ENCODE measurements at places on chromosomes 11 and 22.

DNA sequence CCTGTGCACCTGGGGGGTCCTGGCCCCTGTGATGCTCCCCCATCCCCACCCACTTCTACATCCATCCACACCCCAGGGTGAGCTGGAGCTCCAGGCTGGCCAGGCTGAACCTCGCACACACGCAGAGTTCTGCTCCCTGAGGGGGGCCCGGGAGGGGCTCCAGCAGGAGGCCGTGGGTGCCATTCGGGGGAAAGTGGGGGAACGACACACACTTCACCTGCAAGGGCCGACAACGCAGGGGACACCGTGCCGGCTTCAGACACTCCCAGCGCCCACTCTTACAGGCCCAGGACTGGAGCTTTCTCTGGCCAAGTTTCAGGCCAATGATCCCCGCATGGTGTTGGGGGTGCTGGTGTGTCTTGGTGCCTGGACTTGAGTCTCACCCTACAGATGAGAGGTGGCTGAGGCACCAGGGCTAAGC, 20.0 kb upstream of the TALDO1 start:
- DNase-seq: no peak

- DNase-seq: no peak
Observed at GRCh38 chr11:91404344-91404743, 820.3 kb upstream of the FAT3 start.

GRCh38 chr22:34414467-34415440, 494.5 kb upstream of the LARGE1 start:
- no peak for DNase-seq

- DNase-seq: no peak
Observed at GRCh38 chr11:2685566-2686359, 14.0 kb downstream of the KCNQ1OT1 start.

DNA sequence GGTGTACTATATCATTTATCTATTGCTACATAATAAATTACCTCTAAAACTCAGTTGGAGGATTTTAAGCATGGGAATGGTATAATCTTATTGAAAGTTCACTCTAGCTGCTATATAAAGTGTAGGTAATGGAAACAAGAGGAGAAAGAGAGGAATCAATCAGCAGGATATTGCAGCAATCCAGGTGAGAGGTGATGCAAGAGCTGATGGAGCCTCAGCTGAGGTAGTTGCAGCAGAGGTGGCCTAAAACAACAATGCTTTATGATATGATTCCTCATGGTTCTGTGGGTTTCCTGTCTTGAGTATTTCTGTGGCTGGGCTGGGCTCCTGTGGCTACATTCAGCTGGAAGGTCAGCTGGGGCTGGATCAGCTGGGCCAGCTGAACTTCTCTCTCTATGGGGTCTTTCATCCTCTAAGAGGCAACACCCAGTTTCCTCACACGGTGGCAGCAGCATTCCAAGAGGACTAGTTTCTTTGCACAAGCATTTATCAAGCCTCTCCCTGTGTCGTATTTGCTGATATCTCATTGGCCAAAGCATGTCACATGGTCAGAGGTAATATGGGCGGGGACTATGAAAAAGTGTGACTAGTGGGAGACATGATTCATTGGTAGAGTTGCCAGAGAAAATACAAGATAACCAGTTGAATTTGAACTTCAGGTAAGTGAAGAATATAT, 135.4 kb upstream of the LARGE1 start:
- DNase-seq: no peak

DNA sequence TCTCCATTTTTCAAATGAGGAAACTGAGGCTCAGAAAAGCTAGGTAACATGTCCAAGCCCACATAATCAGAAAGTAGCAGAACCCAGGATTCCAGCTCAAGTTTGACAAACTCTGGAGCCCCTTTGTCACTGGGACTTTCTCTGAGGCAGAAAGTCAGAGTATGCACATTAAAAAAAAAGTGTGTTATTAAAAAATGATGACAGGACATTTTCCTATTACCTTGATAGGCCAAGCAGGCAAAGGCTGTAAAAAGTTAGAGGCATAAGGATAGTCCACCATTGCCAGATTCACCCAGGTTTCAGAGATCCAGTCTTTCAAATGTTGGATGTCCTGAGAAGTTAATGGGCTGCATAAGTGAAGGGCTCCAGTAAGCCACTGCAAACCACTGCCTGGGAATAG, 51.4 kb downstream of the PRCP start:
- DNase-seq: no peak

DNA sequence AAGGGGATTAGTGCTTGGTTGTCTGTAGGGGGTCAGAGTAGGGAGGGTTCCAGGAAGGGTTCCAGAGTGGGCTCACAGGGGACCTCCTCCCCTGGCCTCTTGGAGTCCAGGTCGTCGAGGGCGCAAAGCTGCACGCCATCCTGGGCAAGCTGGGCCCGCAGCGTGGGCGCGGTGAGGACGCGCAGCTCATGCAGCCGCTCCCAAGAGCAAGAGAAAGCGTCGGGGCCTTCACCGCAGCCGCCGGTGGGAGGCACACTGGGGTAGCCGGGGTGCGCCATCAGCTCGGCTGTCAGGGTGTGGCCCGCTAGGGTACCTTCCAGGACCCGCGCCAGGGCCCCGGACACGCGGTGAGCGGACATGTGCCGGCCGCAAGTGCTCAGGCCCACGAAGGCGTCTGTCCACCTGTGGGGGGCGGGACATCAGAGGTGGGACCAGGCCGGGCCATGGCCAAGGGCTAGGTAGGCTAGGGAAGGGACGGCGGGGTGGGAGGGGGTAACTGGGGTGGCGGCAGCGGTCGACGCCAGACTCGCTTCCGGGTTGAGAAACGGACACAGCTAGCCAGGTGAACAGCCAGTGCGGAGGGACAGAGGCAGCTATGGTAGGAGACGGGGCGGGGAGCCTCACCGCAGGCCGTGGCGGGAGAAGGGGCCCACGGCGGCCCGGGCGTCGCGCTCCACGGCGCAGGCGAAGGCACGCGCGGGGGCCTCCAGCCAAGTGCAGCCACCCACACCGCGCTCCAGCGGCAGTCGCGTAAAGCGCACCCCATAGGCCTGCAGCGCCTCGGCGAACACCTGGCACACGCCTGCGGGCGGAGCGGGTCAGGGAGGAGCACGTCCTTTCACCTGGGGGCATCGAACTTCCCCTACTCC, 1.2 kb downstream of the YDJC start:
- DNase-seq: no peak

DNA sequence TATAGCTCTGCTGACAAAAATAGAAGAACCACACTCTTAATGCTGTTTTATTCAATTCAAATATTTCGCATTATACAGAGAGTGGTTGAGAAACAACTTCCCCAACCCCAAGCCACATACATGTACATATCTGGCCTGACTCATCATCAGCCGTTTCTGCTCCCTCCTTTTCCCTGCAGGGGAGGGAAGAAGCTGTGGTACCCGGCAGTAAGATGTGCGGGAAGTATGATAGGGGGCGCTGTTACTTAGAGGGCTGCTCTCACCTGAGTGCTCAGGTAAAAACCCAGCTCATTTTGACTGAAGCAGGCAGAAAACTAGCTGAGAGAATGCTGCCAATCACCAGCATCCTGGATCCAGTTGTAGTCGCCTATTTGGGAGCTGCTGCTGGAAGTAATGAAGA, 85.5 kb downstream of the NELL1 start:
- DNase-seq: peak; percentile 54

Data from NCI-H2081 (cell line).